Kidney capillary endothelial cell (primary cell): ENCODE measurements at places on chromosomes 12 and 14.
A peak's percentile ranks its signal among the peaks of the same experiment; 100 is the strongest.

DNA sequence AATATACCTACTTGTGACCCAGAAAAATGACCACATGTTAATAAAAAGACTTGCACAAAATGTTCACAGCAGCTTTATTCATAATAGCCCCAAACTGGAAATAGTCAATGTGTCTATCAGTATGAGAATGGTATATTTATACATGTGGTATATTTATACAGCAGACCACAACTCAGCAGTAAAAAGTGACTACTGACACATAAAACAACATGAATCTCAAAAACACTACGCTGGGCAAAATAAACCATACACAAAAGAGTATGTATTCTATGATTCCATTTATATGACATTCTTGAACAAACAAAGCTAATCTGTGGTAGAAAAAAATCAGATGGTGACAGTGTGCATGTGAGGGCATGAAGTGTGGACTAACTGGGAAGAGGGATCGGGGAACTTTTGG is 35.1 kb downstream of the ARF6 start:
- no peak for DNase-seq

GRCh38 chr12:75705749-75706711 is 194.6 kb upstream of the KRR1 start:
- no peak for DNase-seq

- DNase-seq, result no peak
These were observed 390.0 kb downstream of the EGLN3 start for GRCh38 chr14:33560718-33561431.

DNA sequence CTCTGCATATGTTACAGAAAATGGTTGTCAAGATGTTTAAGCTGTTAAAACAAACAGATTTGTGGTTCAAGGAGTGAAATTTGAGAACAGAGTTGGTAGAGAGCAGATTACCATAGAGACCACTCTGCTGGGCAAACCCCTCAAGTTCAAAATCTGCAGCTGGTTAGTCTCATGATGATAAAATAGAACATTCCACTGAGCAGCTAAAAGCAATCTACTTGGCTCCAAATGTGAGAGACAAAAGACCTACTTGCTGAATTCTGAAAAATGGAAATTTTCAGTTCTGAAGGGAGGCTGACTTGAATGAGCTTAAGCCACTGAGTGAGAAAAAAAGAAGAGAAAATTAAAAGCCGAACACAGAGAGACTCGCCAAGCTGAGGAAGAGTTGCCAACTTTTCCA is 519.3 kb downstream of the NOVA1 start:
- no peak for DNase-seq

- peak; percentile 43 for DNase-seq
These were observed 32.1 kb downstream of the BAZ1A start for GRCh38 chr14:34843011-34843554.

GRCh38 chr14:51564460-51564859 is 87.2 kb upstream of the FRMD6 start:
- no peak for DNase-seq

DNA sequence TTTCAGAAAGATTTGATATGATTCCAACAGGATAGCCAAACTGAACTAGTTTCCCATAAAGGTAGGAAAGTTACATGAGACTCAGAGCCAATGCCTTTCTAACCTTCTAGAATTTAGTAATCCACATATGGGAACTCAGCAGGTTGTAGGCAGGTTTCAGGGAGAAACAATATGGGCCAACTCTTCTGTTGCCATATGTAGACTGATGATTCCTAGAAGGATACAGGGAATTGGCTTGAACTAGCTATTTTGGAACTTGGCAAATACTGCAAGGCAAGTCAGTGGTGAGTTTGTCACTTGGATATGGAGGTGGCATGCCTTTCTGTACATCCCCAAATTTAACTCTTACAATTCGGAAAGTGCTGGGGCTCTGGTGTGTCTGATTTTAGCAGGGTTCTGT is 15.5 kb downstream of the SUDS3 start:
- DNase-seq, result no peak

GRCh38 chr12:98581101-98581500 is 12.4 kb upstream of the SLC25A3 start:
- DNase-seq, result no peak

- DNase-seq, result no peak
These were observed 45.4 kb downstream of the KDM2B start for GRCh38 chr12:121535150-121536053.

GRCh38 chr14:67512463-67513310 is 20.4 kb upstream of the PLEKHH1 start:
- DNase-seq, result no peak

- no peak for DNase-seq
These were observed 912.7 kb upstream of the LRFN5 start for GRCh38 chr14:40694023-40694422.

GRCh38 chr12:63302269-63302940 is 151.4 kb upstream of the AVPR1A start:
- DNase-seq, result peak; percentile 12

- DNase-seq, result peak; percentile 47
These were observed 911 bp downstream of the CALCOCO1 start for GRCh38 chr12:53726341-53726740.

- no peak for DNase-seq
These were observed 122.3 kb upstream of the CPM start for GRCh38 chr12:69055280-69055679.

DNA sequence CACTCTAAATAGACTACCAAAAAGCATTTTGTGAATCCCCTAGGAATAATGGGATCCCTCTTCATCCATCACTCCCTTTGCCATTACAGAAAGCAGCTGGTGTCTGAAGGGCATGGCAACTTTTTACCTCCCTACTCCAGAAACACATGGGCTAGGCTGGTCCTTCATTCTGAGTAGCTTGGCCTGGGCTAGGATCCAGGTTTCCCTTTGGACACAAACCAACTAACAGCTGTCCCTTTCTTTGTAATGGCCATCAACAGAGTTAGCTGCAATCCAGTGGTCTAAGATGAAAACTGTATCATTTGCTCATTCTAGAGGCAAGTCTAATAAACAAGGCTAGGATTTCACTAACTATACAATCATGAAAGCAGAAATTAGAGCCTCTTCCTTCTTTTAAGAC is 7.4 kb downstream of the GRIN2B start:
- no peak for DNase-seq

GRCh38 chr12:128338386-128339125 is 71.6 kb downstream of the TMEM132C start:
- DNase-seq, result no peak

GRCh38 chr14:89324501-89325298 is 92.3 kb downstream of the FOXN3 start:
- DNase-seq, result no peak

DNA sequence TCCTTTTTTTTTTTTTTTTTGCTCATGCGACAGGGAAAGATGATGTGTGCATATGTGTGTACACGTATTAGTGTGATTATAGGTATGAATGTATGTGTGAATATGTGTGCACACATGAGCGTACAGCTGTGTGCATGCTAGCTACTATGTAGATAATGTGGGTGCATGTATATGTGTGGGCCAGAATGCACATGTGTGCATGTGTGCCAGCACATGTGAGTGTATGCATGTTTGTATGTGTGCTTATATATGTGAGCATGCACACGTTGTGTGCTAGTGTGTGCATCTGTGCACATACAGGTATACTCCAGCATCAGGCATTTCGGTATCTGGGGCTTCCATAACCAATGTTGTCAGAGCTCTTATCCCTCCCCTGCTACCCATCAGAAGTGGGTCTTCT is 541.1 kb downstream of the AACS start:
- DNase-seq, result no peak
